ENCODE measurements at places on chromosomes 4 and X. TPM values are rescaled to one million over a fixed set of nuclear protein-coding genes. Genes with fewer than 3 reads are reported as not detected.
A peak's percentile ranks its signal among the peaks of the same experiment; 100 is the strongest.

DNA sequence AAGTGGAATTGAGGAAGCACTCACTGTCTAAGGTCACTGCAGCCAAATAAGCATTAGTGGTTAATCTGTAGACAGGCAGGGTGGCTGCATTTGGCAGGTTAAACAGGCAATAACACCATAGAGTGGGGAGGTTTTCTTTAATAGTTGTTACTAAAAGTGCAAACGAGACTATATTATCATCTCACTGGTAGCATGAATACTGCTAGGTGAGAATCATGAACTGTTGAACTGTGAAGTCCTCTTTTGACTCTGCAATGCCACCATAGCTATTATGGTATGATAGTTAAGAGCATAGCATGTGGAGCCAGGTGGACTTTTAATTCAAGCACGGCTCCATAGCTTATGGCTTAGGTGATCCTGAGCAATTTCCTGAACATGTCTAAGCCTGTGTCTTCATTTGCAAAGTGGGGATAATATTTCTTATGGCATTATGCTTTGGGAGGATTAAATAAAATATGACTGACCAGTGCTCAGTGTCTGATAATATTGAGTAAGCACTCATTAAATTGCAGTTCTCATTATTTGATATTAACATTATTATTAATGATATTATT lies 235.6 kb upstream of the HHIP start:
- DNase-seq = no peak

GRCh38 chr4:184234155-184234554 lies 16.5 kb upstream of the ENPP6 start:
- DNase-seq = no peak

- peak; percentile 81 for DNase-seq
These were observed 674 bp downstream of the SEC24B start for GRCh38 chr4:109434007-109434971.

GRCh38 chr4:123479944-123480343 lies 83.3 kb downstream of the SPRY1 start:
- DNase-seq = no peak

- no peak for DNase-seq
These were observed 23.6 kb downstream of the CA5B start for GRCh38 chrX:15761564-15762191.

GRCh38 chrX:6184900-6185515 lies 43.7 kb downstream of the NLGN4X start:
- DNase-seq = no peak

- no peak for DNase-seq
These were observed 885.8 kb downstream of the SH3BGRL start for GRCh38 chrX:82087699-82088098.

- DNase-seq = no peak
These were observed 54.9 kb downstream of the STOX2 start for GRCh38 chr4:183960046-183960420.

DNA sequence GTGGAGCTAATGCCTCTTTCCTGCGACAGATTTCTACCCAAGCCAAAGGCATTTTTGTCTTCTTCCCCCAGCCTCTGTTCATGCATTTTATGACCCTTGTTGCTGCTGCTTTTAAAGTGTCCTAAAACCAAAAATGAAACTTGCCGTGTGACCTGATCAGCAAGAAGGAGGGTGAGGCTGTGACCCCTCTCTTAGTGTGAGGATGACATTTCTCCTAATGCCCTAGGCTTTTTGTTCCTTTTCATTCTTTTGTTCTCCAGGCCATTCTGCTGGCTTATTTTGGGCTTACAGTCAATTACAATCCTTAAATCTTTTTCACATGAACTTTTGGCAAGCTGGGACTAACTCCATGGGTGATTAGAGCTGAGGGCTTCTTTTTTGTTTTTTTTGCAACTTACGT lies 34.4 kb downstream of the PTTG2 start:
- DNase-seq = no peak

DNA sequence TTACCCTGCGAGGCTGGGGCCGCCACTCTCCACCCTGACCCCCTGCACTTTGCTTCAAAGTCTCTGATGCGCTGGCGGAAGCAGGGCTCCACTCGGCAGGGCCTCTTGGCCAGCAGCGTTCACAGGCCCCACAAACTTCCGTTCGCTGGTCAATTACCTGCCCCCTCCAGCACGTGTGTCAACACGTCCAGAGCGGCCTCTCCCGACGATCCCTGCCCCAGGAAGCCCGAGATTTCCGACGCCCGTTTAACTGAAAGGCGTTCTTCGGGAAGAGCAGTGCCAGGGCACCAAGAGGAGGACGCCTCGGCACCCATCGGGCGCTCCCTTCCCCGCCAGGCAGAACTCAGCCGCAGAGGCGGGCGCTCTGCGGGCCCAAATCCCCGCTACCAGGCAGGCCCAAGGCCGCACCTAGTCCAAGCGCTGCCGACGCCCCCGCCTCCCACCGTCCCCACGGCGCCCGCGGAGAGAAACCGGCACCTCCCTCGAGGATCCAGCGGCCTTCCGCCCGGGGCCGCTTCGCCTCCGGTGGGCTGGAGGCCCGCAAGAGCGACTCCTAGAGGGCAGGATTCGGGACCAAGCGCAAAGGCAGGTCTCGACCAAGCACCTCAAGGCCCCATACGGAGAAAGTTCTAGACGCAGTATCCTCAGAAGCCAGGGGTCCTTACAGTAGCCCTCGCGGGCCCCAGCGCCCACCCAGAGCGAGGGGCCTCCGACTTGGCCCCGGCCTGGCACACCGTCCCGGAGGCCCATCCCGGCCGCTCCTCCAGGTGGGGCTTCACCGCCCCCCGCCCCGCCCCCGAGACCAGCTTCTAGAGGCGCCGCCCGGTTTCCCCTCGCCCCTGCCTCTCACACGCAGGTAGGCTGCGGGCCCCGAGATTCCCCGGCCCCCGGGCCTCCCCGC lies 586 bp downstream of the BCAP31 start:
- no peak for DNase-seq

- no peak for DNase-seq
These were observed 198.3 kb upstream of the GYPA start for GRCh38 chr4:144338834-144339233.

- DNase-seq = peak; percentile 67
These were observed at the start of gene BEX2 for GRCh38 chrX:103310555-103311398. TSS of gene BEX2 (minus strand) at chrX:103310990. CDS start at chrX:103309976, 1,014 bp downstream.

DNA sequence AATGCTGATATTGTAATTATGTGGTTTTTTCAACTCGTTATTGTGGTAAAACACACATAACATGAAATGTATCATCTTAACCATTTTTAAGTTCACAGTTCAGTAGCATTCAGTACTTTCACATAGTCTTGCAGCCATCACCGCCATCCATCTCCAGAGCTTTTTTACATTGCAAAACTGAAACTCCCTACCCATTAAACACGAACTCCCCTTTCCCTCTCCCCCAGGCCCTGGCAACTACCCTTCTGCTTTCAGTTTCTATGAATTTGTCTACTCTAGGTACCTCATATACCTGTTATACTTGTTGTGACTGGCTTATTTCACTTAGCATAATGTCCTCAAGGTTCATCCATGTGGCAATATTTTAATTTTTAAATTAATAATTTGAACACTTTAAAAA lies 380.6 kb downstream of the MAPK10 start:
- no peak for DNase-seq

DNA sequence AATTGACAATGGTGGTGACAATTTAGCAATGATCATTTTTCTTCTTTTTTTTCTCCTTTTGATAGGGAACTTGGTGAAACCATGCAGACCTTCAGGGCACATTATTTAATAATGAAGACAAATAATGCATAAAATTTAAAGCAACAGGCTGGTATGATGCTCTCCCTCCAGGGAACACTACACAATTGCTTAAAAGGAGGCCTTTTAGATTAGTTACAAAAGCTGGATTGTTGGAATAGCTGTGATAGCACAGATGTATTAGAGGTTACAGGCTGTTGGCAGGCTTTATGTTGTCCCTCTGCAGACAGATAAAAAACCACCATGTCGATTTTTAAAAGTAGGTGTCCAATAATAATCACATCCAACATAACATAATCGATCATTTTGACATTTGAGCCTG lies 307.0 kb downstream of the ADGRL3 start:
- DNase-seq = no peak

GRCh38 chrX:29155286-29155685 lies 568.0 kb downstream of the IL1RAPL1 start:
- no peak for DNase-seq

DNA sequence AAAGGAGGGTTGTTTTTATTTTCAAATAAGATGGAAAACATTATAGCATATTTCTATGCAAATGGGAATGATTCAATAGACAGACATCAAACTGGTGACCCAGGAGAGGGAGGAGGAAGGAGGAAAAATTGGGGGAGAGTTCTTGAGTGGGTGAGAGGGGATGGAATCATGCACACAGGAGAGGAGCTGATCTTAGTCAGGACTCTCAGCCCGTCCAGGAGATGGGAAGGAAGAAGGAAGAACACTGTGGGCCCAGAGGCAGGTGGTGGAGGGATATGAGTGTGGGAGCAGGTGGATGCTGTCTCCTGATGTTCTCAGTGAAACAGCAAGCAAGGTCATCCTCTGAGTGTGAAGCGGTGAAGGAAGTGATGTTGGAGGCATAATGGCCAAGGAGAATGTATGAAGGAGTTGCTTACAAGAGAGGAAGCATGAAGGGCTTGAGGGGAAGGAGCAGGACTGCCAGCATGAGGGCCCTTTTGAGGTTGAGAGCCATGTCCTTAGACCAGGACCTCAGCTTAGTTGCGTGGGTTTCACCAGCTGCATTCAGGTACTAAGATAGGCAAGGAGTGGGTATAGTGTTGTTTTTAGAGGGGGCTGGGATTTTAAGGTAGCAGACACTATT lies 161.7 kb upstream of the NAP1L5 start:
- no peak for DNase-seq

DNA sequence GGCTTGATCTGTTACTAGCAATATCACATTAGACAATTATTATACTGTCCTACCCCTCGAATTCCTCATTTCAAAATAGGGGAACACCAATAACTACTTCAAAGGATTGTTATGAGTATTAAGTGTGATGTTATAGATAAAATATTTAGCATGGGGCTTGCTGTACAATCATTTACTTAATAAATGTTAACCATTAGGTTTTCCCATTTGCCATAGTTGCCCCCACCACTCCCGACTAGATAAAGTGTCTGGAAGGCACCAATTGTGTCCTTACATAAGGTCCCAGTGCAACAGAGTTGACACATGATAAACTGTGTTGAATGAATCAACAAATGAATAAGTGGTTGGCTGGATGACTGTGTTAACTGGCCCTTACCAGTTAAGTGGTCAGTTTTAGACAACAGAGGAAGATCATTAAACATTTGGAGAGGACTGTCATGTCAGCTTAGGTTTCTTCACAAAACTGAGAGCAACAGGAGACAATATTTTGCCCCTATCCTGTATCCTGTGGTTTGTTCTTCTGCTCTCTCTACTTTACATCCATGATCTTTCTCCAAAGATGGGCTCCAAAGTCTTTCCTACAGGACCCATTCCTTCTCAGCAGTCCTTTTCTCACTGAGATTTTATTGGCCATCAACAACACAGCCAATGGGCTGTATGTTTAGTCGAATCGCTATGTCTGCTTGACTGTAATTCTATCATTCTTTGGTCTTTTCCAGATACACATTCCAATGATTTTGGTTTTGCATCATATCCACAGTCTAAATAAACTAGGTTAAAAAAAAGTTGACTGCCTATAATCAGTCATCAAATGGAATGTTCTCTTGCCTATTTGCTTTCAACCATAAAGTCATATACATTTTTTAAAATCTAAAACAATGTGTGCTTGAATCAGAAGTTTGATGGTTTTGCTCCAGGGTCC lies 74.4 kb downstream of the RNF150 start:
- no peak for DNase-seq

GRCh38 chrX:95733426-95733825 lies 951.2 kb upstream of the DIAPH2 start:
- DNase-seq = no peak

DNA sequence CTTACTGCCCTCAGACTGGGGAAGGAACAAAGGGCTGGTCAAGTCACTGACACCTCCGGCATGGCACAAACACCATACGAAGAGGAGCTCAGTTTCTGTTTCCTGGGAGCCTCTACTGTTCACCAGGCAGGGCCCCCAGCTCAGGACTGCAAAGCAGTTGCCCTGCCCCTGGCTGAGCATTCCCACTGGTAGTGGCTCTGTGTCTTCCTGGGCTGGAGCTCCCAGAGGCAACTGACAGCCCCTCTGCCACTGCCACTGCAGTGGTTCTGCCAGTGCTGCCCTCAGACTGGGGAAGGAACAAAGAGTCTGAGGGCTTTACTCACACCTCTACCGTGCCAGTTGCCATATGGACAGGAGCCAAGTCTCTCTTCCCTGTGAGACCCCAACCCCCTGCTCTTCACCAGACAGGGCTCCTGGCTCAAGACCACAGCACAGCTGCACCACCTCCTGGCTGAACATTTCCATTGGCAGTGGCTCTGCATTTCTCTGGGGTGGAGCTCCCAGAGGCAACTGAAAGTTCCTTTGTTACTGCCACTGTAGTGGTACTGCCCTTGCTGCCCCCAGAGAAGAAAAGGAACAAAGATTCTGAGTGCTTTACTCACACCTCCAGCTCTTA lies 67.9 kb downstream of the SMARCA5 start:
- DNase-seq = no peak

- DNase-seq = no peak
These were observed 15.8 kb downstream of the UBE2K start for GRCh38 chr4:39713691-39714090.

DNA sequence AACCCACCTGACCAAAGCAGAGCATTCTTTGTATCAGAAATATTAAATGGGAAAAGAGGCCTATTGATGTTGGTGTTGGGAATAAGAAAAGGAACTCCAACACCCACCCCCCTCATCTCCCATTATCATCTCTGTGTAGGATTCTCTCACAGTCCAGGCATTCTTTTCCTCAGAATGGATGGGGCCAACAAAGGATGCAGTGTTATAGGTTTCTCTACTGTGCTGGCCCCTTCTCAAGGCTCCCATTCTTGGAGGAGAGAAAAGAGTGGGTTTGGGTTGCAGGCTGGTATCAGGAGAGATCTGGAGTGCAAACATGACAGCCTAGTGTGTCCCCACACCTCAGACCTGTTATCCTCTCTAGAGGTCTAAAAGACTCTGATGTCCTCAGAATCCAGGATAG lies 59.6 kb downstream of the UGT8 start:
- no peak for DNase-seq

The RHOH gene
- total RNA-seq = 3.3 TPM

The CFP gene
- 5.2 TPM for total RNA-seq

The IL1RAPL2 gene
- total RNA-seq = not detected

The PAK3 gene
- total RNA-seq = 14.7 TPM

The HPGD gene
- 5.2 TPM for total RNA-seq

The ZIC3 gene
- total RNA-seq = not detected

The C1QTNF7 gene
- total RNA-seq = 15.5 TPM

All from aorta (tissue), 5 donors.